ENCODE measurements at places on chromosomes 12 and 14. TPM values are rescaled to one million over a fixed set of nuclear protein-coding genes. Genes with fewer than 3 reads are reported as not detected.

The PCBP2 gene
- total RNA-seq = 385 TPM

The WIF1 gene
- not detected for total RNA-seq

The DACT1 gene
- total RNA-seq = 1.4 TPM

The DHRS2 gene
- total RNA-seq = 0.07 TPM

The RHEBL1 gene
- total RNA-seq = 1.0 TPM

The TBX3 gene
- total RNA-seq = 2.4 TPM

The KRT75 gene
- total RNA-seq = 0.78 TPM

The KLRC1 gene
- total RNA-seq = not detected

The ARF6 gene
- 101 TPM for total RNA-seq

The RDH11 gene
- total RNA-seq = 133 TPM

The BICDL1 gene
- total RNA-seq = 46.9 TPM
